Breast epithelium (tissue), 4 donors: ENCODE measurements at places on chromosomes 4 and X.
A peak's percentile ranks its signal among the peaks of the same experiment; 100 is the strongest.

GRCh38 chr4:7298619-7299009 lies 106.3 kb downstream of the SORCS2 start:
- H3K27me3 ChIP-seq: peaks cover 4% of the 10 kb centered on the region
- no peaks in the 10 kb centered on the region for H3K4me1 ChIP-seq
- H3K27ac ChIP-seq: no peak overlapping the region
- H3K4me3 ChIP-seq: no peak overlapping the region
- H3K36me3 ChIP-seq: no peaks in the 10 kb centered on the region
- no peak for DNase-seq

GRCh38 chr4:26349496-26349895 lies 28.7 kb downstream of the RBPJ start:
- DNase-seq: no peak
- no peak overlapping the region for H3K27ac ChIP-seq
- H3K27me3 ChIP-seq: no peaks in the 10 kb centered on the region
- no peak overlapping the region for H3K4me3 ChIP-seq
- no peaks in the 10 kb centered on the region for H3K4me1 ChIP-seq

- H3K4me1 ChIP-seq: no peaks in the 10 kb centered on the region
- H3K36me3 ChIP-seq: no peaks in the 10 kb centered on the region
- H3K4me3 ChIP-seq: no peak overlapping the region
- H3K27me3 ChIP-seq: no peaks in the 10 kb centered on the region
These were observed 135.4 kb upstream of the DUSP21 start for GRCh38 chrX:44708470-44708869.

GRCh38 chr4:2394528-2394927 lies 23.9 kb downstream of the ZFYVE28 start:
- no peak overlapping the region for H3K27ac ChIP-seq
- H3K27me3 ChIP-seq: no peaks in the 10 kb centered on the region
- H3K36me3 ChIP-seq: no peaks in the 10 kb centered on the region
- no peaks in the 10 kb centered on the region for H3K4me1 ChIP-seq

DNA sequence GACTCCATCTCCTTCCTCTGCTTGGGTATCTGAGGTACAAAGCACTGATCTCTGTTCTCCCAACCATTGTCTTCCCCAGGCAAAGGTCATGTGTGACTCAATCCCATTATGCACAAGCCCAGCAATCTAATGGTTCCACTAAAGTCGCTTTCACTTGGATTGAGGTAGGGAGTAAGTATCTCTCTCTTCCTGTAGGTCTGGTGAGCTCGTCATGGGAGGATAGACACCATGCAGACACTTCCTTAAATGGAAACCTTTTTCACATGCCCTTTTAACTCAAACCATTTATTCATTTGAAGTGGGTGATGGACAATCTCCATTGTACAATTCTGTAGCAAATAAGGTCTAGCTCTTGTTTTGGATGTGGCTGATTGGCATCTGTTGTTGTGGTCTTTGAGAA lies 245.2 kb upstream of the CLNK start:
- no peak overlapping the region for H3K27ac ChIP-seq
- H3K36me3 ChIP-seq: no peaks in the 10 kb centered on the region
- no peak overlapping the region for H3K4me3 ChIP-seq
- DNase-seq: no peak

GRCh38 chr4:101348367-101348827 lies 1.1 kb upstream of the PPP3CA start:
- H3K27ac ChIP-seq: peak overlapping the region; percentile 93
- no peaks in the 10 kb centered on the region for H3K4me1 ChIP-seq
- H3K36me3 ChIP-seq: no peaks in the 10 kb centered on the region
- no peaks in the 10 kb centered on the region for H3K27me3 ChIP-seq
- peak; percentile 51 for DNase-seq

- no peak overlapping the region for H3K27ac ChIP-seq
- H3K27me3 ChIP-seq: no peaks in the 10 kb centered on the region
- no peaks in the 10 kb centered on the region for H3K4me1 ChIP-seq
- DNase-seq: no peak
- no peaks in the 10 kb centered on the region for H3K36me3 ChIP-seq
- no peak overlapping the region for H3K4me3 ChIP-seq
These were observed 55.8 kb downstream of the ADAMTS3 start for GRCh38 chr4:72513227-72513626.

DNA sequence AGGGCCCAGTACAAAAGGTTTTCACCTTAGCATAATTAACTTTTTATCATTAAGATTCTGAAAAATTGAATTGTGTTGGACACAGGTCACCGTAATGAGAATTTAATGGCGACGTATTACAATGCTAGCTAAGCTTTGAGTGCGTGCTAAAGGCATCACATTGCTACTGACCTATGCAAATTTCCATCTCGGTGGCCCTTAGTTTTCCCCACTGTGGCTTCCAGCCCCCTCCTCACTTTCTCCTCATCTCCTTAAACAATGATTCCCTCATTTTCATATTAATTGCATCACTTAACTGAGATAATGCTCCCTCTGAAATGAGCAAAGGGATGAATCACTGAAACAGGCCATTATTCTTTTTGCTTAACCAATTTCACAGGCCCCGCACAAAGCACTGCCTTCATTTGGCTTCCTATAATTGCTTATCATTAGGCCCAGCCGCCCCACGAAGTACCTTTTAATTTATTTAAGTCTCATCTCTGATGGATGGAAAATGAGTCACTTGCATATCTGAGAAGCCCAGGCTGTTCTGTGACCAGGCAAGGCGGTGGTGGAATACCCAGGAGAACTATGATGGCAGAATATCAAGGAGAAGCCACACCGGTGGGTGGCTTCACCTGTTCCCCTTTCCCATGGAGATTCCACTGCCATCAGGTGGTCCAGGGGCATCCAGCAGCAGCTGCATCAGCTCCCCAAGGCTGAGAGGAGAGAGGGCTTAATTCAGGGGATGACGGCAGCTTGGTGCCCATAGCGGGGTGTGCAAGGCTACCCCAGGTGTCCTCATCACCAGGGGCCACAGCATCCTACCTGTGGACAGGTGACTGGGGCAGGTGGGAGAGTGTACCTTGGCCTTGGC lies 223.8 kb upstream of the BOD1L1 start:
- no peak overlapping the region for H3K4me3 ChIP-seq
- no peak overlapping the region for H3K27ac ChIP-seq

DNA sequence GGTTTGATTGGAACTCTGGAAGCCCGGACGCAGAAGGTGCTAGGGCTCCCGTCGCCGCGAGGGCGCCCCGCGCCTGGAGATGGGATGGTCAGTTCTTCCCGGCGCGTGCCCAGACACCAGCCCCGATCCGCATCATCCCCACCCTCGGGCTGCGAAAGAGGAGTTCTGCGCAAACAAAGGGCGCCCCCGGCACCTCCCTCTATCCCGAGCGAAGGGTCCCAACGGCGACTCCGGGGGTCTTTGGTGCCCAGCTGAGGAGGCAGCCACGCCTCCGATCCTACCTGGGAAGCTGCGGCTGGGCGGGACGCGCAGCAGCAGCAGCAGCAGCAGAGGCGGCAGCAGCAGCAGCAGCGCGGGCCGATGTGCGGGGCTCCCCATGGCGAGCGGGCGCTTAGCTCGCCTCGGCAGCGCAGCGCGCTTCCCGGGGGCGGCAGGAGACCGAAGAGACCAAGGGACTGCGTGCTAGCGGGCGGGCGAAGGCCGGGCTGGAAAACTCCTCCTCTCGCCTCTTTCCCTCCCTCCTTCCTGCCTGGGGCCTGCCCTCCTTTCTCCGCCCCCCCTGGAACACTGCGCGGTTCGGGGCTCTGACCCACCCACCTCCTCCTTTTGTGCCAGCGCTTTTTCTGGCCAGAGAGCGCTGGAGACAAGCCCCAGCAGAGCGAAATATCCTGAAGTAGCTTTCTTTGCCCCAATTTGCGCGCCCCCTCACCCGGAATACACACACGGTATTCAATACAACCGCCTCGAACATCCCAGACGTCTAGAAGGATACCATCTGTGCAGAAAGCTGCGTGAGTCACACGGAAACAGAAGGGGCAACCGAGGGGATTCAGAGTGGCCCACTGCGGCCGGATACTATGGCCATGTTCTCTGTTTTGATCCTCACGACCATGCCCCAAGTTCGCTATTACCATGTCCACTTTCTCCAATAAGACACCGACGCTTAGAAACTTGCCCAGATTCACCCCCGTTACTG lies at the start of gene SRPX:
Gene SRPX, minus strand, starts transcription at position 457 of the 976 bp plus-strand sequence. Its CDS starts 79 bp downstream, at position 378.
- no peak within 1 kb of the TSS for H3K27ac ChIP-seq
- H3K4me1 ChIP-seq: no peaks in the 10 kb centered on the region
- H3K36me3 ChIP-seq: no peaks in the 10 kb centered on the region

DNA sequence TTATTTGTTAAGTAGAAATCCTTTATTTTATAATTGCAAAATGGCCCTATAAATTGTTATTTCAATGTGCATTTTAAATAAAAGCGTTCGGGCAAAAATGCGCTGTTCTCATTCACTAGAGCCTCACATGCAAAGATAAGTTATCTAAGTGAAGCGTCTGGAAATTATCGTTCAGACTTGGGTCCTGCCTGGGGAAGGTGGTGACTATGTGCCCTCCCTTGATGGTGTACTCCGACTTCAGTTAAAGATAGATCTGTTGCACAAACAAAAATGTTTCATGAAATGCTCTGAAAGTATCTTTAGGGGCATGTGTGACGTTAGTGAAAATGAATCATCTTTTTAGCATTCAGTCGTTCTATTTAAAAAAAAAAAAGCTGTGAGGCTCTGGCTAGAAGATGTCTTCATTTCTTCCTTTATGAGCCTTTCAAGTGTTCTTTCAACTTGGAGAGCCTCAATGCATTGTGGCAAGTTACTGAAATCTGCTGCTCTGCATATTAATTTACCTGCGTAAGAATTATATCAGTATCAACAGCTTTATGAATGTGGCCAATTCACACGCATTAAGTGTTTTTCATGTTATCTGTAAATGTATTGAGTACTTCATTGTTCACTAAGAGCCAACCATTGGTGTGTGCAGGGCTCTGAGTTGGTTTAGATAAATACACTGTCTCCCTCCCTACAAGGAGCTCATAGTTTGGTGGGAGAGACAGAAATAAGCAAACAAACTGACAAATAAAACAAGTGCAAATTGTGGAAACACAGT lies 83.0 kb downstream of the AFF1 start:
- no peaks in the 10 kb centered on the region for H3K4me1 ChIP-seq
- H3K27ac ChIP-seq: no peak overlapping the region
- H3K4me3 ChIP-seq: no peak overlapping the region
- H3K27me3 ChIP-seq: no peaks in the 10 kb centered on the region
- no peaks in the 10 kb centered on the region for H3K36me3 ChIP-seq
- no peak for DNase-seq

GRCh38 chrX:103276581-103277002 lies at the start of gene TCEAL5:
TCEAL5 (minus strand) TSS chrX:103276750; CDS start chrX:103274563, 2,187 bp downstream.
- no peak within 1 kb of the TSS for H3K27ac ChIP-seq
- peak; percentile 19 for DNase-seq
- H3K27me3 ChIP-seq: peaks cover 76% of the 10 kb centered on the region

DNA sequence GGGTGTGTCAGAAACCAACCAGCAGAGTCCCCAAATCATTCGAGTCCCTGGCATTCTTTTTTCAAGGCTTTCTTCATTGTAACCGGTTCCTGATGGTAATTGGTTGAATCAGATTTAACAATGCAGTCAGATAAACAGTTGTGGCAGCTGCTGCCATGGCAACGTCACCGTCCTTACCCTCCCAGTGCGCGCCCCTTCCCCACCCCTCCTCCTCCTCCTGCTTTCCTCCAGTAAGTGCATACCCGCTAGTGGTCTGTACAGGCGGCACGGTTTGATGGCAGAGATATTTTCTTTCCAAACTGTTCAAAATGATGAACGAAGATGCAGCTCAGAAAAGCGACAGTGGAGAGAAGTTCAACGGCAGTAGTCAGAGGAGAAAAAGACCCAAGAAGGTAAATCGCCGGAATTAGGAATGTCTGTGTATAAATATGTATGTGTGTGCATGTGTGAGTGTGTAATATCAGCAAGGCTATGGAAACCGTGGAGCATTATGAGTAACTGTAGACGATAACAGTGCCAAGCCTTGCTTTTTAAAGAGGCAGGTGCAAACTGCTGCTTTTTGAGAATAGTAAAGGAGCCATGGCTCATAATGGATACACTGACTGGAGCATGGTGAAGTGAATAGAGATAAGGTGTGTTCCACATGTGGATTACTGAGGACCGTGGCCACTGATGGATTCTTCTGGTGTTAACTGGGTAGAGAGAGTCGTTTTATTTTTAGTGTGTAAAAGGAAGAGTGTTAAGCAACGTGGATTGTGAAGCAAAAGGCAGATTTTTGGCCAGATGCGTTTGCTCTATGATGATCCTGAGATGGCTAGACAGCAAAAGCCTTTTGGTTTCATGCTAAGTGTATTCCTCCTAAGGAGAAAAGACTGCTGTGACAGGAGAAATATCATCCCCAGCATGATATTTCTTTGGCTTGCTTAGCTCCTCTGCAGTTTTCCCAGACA lies at the start of gene ANK2:
Gene ANK2, plus strand, starts transcription at position 233 of the 950 bp plus-strand sequence. Its CDS starts 76 bp downstream, at position 309.
- no peaks in the 10 kb centered on the region for H3K36me3 ChIP-seq
- no peak for DNase-seq
- H3K27me3 ChIP-seq: no peaks in the 10 kb centered on the region

DNA sequence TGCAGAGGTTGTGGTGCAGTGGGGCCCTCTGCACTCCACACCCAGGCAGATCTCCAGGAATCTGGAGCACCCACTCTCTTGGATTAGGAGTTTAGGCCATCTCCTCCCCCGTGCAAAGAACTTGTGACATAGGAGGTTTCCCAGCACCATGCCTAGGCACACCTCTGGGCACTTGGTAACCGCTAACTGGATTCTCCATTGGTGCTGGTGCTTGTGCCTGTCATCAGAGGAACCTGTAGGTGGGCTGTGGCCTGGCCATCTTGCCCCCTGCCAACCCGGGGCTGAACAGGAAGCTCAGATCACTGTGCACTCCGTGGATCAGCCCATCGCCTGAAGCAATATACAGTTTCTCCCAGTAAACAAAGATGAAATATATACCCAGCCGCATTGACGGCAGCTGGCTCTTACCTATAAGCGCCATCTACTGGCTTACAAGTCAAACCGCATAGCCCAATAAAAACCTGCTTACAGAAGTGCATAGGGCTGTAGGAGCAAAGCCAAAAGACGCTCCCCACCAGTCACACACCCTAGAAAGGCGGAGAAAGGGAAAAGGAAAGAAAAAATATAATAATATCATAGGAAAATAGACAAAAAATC lies 19.1 kb upstream of the TEX13B start:
- H3K4me1 ChIP-seq: no peaks in the 10 kb centered on the region
- H3K36me3 ChIP-seq: no peaks in the 10 kb centered on the region
- H3K27me3 ChIP-seq: no peaks in the 10 kb centered on the region
- no peak overlapping the region for H3K27ac ChIP-seq

DNA sequence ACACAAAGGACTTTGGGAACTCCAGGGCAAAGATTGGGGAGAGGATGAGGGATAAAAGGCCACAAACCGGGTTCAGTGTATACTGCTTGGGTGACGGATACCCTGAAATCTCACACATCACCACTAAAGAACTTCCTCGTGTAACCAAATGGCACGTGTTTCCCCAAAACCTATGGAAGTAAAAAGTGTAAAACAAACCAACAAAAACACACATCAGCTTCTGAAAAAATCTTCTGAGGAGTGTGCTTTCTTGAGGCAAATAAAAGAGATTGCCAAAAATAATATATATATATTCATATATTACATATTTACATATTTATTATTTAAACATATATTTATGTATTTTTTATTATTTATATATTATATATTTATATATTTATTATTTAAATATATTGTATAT lies 3.9 kb downstream of the P2RY8 start:
- H3K4me1 ChIP-seq: no peaks in the 10 kb centered on the region
- H3K36me3 ChIP-seq: no peaks in the 10 kb centered on the region
- H3K4me3 ChIP-seq: no peak overlapping the region
- peaks cover 9% of the 10 kb centered on the region for H3K27me3 ChIP-seq
- no peak for DNase-seq
- no peak overlapping the region for H3K27ac ChIP-seq
